Esophagus squamous epithelium (tissue), 5 donors: ENCODE measurements at places on chromosomes 11 and 22.

DNA sequence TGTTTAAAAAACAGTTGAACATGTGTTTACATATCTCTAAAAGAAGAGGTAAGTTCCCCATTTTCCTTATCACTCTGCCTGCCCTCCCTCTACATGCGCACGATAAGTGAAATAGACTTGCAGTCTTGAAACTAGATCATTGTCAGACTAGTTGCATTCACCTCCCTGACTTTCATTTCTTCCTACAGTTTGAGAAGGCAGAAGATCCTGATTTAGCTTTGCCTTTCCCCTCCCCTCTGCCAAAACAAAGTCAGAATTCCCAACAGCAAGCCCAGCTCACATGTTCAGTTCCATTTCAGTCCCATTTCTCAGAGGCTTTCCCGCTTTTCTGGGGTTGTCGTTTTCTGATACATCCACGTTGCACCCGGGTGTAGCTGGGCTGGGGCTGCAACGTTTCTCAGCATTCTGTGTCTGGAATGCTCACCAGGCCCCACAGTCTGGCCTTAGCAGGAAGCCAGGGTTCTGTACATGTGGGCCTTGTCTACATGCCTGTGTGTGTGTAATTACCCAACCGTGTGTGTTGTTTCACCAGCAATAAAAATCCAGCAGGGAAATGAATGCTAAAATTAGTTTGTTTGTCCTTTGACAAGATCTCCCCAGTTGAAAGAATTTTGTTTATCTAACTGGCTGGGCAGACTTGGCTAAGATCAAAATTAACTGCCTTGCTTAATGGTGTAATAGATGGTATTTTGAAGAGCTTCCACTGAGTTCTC is 179.2 kb downstream of the DBX1 start:
- DNase-seq = no peak

DNA sequence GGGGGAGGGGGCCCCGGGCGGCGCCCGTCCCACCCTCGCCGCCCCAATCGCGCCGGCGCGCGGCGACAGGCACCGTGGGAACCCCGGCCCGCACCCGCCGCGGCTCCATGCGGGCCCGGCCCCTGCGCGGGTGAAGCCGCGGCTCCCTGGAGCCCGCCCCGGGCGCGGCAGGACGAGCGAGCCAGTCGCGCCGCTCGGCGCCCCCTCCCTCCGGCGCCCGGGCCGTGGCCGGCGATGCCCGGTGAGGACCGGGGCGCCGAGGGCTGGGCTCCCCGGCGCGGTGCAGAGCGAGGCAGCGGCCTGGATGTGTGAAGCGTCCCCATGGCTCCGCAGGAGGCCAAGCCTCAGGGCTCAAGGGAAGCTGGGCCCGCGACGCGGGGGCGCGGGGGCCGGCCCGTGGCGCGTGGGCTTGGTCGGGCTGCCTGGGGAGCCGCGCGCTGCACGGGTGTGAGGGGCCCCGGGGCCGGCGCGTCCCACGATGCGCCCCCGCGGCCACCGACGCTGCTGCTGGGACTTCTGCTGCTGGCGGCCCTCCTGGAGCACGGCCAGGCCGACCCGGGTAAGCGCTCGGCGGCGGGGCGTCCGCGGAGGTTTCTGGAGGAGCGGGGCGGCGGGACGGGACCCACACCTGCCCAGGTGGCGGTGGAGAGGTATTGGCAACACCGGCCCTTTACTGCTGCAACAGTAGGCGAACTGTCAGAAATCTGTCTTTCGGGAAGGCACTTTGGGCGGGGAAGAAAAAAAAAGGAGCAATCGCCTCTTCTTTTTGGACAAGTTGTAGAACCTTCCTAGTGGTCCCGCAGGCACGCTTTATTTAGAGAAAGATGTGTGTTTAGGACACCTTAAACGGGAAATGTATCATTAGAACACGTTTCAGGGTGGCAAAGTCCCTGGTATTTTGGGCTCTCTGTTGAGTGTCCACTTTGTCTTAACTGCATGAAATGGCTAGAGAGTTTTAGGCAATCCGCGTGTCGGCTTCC is 119.4 kb downstream of the HIPK3 start:
- no peak for DNase-seq

- DNase-seq = no peak
Measured at GRCh38 chr11:116412118-116412889, 360.5 kb downstream of the BUD13 start.

DNA sequence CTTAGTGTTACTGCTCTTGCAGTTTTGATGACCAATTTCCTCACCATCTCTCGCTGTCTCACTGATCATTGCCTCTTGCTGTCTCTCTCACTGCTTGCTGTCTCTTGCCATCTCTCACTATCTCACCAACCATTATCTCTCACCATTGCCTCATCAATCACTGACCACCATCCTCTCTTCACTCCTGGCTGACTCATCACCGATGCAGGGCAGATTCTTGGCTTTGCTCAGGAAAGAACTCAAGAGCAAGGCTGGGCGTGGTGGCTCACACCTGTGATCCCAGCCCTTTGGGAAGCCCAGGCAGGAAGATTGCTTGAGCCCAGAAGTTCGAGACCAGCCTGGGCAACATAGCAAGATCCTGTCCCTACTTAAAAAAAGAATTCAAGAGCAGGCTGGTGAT is 66.3 kb upstream of the SYN3 start:
- no peak for DNase-seq

DNA sequence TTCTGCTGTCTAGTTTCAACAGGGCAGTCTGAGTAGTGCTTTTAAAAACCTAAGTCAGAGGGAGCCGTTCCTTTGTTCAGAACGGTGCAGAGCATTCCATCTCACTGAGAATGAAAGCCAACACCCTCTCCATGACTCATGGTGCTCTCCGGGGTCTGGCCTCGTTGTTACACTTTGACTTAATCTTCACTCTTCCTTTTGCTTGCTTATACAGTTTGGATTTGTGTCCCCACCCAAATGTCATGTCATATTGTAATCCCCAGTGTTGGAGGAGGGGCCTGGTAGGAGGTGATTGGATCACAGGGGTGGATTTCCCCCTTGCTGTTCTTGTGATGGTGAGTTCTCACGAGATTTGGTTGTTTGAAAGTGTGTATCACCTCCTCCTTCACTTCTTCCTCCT is 292.2 kb downstream of the ST3GAL4 start:
- no peak for DNase-seq

DNA sequence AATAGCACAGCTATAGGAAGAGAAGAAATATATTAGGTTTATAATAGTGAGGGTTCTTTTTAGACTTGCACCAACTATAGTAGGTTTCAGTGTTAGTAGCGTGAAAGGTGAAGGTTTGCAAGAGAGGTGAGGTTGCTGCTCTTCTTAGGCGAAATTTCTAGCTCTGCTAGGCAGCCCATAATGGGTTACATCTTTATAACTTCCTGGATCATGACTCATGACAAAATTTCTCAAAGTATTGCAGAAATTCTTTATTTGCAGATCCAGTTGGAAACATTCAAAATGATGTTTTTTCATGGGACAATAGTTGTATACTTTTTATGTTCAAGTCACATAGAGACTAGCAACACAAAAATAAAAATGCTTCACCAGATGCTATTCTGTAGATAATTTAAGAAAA is 260.0 kb downstream of the SOX6 start:
- no peak for DNase-seq

DNA sequence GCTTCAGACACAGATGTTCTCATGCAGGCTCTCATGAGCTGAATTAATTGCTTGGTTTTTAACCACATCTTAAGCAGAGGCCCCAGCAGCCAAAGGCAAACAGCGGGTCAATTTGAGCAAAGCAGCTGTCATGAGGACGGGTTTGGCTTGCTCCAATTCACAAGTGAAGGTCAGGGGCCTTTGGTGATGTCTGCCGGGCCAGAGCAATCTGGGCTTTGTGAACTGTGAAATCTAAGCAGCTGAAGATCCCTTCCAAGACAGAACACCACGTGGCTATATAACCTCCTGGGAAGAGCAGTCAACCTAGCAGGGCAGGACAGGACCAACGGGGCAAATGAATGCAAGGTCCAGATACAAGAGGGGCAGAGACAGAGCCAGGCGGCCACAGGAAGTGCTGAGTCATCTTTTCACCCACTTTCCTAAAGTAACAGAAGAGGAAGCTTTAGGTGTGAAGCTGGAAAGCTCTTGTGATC is 187.3 kb upstream of the B3GAT1 start:
- DNase-seq = no peak

- DNase-seq = no peak
Measured at GRCh38 chr11:117980280-117980679, 5.9 kb upstream of the IL10RA start.

DNA sequence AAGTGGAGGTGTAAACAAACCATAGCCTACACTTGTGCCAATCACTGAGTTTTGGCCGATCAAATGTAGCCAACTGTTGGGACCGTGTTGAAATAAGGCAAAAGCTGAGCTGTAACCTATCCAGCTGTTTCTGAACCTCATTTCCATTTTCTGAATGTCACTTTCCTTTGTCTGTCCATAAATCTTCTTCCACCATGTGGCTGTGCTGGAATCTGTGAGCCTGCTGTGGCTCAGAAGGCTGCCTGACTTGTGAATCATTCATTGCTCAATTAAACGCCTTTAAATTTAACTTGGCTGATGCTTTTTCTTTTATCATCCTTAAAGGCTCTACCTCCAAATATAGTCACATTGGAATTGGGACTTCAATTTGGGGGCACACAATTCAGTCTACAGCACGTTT is 203.1 kb upstream of the MPPED2 start:
- no peak for DNase-seq

GRCh38 chr11:8090756-8091155 is 9.7 kb downstream of the TUB start:
- no peak for DNase-seq

DNA sequence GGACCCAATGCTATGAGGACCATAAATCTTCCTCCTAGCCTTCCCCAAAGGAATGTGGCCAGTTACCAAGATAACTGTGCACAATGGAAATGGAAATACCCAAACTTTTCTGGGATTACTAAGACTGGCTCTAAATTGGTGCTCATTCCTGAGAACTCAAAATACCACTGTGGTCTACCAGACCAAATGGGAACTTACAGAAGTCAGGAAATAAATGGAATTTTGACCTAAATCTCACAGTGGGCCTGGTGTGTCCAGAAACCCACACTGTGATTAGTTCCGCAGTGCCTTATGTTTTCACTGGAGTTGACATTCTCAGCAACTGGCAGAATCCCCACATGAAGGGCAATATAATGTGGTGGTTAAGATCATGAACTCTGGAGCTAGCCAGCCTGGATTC is 99.4 kb upstream of the ZC3H12C start:
- DNase-seq = no peak

DNA sequence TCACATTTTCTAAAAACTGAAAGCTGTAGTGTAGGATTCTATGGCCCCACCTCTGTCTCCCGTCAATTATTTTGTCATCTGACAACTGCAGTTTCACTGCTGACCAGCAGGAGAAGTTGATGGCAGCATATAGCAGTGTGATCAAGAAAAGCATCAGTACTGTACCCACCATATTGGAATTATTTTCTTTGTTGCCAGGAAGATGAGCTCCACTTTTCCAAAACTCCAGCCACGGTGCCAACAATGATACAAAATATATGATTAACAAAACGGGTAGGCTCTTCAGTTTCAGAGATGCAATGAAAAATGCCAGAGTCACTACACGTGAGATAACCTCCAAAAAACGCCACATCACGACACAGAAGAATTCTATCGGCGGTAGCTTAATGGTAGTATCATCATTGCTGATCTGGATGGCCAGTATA is 41.3 kb downstream of the XKR3 start:
- no peak for DNase-seq

- no peak for DNase-seq
Measured at GRCh38 chr11:72001834-72002591, 3.3 kb downstream of the IL18BP start.

DNA sequence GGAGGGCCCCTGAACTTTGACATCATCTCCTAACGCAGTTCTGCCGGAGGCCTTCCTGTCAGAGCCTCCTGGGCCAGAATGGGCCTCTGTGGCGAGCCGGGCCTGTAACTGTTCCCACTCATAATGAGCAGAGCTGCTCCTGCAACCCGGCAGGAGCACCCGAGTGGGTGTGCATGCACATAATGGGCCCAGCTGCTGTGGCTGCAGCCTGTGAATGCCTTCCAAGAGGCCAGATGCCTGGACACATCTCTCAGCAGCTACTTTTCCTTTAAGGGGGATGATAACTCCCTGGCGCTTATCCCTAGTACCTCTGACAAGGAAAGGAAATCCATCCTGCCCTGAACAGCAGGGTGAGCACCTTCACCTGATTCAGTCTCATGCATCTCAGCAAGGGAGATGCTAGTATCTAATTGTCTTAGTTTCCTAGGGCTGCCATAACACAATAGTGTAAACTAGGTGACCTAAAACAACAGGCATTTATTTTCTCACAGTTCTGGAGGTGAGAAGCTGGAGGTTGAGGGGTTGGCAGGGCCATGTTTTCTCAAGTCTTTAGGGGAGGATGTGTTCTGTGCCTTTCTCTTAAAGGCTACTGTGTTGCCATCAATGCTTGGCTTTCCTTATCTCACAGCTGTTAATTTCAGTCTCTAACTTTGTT is 120.5 kb downstream of the TEAD1 start:
- no peak for DNase-seq

- no peak for DNase-seq
Measured at GRCh38 chr22:32005453-32005852, 37.6 kb upstream of the SLC5A1 start.

GRCh38 chr11:108959105-108959761 is 294.4 kb downstream of the DDX10 start:
- no peak for DNase-seq

GRCh38 chr11:76767659-76768058 is 15.5 kb upstream of the TSKU start:
- DNase-seq = no peak

- DNase-seq = no peak
Measured at GRCh38 chr22:38861927-38862326, 10.1 kb downstream of the CBX6 start.

DNA sequence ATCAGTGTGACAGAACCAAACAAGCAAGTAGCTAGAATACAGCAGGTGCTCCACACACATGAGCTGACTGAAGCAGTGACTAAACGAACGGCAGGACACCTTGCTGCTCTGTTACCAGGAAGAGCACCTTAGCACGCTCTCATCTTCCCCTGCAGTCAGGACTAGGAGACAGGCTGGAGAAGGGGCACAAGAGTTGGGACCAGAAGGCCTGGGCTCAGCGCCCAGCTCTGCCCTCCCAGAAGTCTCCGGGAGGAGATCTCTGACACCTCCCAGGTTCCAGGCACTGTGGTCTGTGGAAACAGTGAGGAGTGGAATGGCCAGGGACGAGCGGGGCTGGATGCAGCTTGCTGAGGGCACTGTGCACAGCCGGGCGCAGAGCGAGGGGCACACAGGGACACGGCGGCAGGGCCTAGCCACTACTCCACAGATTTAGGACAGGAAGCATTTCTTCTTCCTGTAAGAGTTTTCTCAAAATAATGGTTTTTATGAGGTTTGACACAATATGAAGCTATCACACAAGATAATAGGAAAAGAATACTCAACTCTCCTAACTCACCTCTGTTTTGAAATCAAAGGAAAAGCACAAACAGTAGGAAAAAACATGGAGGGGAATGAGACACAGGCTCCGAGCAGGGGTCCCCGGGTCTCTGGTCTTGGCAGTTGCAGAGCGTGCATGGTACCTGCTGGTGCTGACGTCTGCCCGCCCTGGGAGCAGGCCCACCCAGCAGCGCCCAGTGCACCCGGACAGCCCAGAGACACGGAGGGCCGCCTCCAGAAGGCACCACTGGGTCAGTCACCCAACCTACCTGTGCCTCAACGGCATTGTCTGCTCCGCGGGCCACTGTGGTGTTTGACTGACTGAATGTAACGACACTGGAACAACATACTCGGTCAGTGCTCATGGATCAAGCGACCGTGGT is 67.6 kb downstream of the NCAPD3 start:
- DNase-seq = no peak

GRCh38 chr22:29883775-29884097 is 762 bp downstream of the MTMR3 start:
- no peak for DNase-seq

- no peak for DNase-seq
Measured at GRCh38 chr11:108790501-108791299, 125.8 kb downstream of the DDX10 start.

- no peak for DNase-seq
Measured at GRCh38 chr11:93034723-93035039, 65.2 kb downstream of the MTNR1B start.
